ENCODE measurements at places on chromosomes 2 and 18. TPM values are rescaled to one million over a fixed set of nuclear protein-coding genes. Genes with fewer than 3 reads are reported as not detected.

The SCN9A gene
- not detected for total RNA-seq

The TAF1B gene
- 23.0 TPM for total RNA-seq

The ING5 gene
- 37.1 TPM for total RNA-seq

The FAM136A gene
- 115 TPM for total RNA-seq

The ST8SIA5 gene
- not detected for total RNA-seq

The TLX2 gene
- 0.12 TPM for total RNA-seq

The RAX gene
- total RNA-seq: not detected

The RUFY4 gene
- 1.6 TPM for total RNA-seq

The TFCP2L1 gene
- total RNA-seq: 0.06 TPM

DNA sequence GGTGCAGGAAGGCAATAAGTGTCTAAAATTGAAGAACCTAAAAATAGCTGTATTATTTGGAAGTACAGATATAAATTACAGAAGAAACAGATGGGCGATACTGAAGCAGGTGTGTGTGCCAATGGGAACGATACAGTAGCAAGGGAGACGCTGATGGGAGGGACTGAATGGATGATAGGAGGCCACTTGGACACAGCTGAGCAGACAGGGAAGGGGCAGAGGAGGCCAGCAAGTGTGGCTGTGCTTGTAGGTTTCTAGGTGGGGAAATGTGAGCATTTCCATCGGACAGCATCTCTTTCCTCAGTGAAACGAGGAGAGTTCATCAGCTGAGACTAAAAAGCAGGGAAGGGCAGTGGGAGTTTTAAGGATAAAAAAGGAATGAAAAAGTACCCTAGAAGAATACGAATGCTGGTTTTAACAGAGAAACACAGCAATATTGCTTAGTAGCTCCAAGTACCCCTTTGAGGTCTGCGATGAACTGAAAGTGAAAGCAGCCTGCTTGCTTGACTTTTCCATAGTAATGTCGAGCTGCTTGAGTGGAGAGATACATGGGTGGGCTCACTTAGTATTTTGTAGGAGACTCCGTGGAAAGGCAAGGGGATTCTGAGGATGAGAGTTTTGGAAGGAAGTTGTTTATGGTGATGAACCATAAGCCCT, 91.7 kb upstream of the EPC2 start:
- H3K4me3 ChIP-seq: no peak overlapping the region
- H3K36me3 ChIP-seq: no peaks in the 10 kb centered on the region
- DNase-seq: no peak
- H3K27me3 ChIP-seq: no peaks in the 10 kb centered on the region

GRCh38 chr2:33375054-33375453, 101.4 kb upstream of the RASGRP3 start:
- H3K4me1 ChIP-seq: no peaks in the 10 kb centered on the region
- H3K36me3 ChIP-seq: no peaks in the 10 kb centered on the region
- no peak overlapping the region for H3K27ac ChIP-seq
- DNase-seq: no peak
- H3K27me3 ChIP-seq: peaks cover 3% of the 10 kb centered on the region

GRCh38 chr2:201329409-201329808, 27.7 kb downstream of the FLACC1 start:
- H3K4me3 ChIP-seq: no peak overlapping the region
- no peak overlapping the region for H3K27ac ChIP-seq
- H3K36me3 ChIP-seq: peaks cover 20% of the 10 kb centered on the region
- no peaks in the 10 kb centered on the region for H3K4me1 ChIP-seq
- no peak for DNase-seq
- no peaks in the 10 kb centered on the region for H3K27me3 ChIP-seq

- no peaks in the 10 kb centered on the region for H3K36me3 ChIP-seq
- no peak overlapping the region for H3K27ac ChIP-seq
- H3K27me3 ChIP-seq: peaks cover 46% of the 10 kb centered on the region
- no peak overlapping the region for H3K4me3 ChIP-seq
- peaks cover 5% of the 10 kb centered on the region for H3K4me1 ChIP-seq
- no peak for DNase-seq
Measured at GRCh38 chr2:161596148-161596547, 28.1 kb upstream of the SLC4A10 start.

- peaks cover 2% of the 10 kb centered on the region for H3K36me3 ChIP-seq
- H3K27ac ChIP-seq: no peak overlapping the region
- H3K4me1 ChIP-seq: peaks cover 6% of the 10 kb centered on the region
- no peak overlapping the region for H3K4me3 ChIP-seq
- peaks cover 75% of the 10 kb centered on the region for H3K27me3 ChIP-seq
Measured at GRCh38 chr2:98348066-98348561, 1.9 kb downstream of the CNGA3 start.

GRCh38 chr18:54608028-54608642, 17.1 kb downstream of the DYNAP start:
- peaks cover 3% of the 10 kb centered on the region for H3K4me1 ChIP-seq
- H3K27ac ChIP-seq: no peak overlapping the region
- no peaks in the 10 kb centered on the region for H3K27me3 ChIP-seq

GRCh38 chr2:3174626-3175567, 202.7 kb downstream of the EIPR1 start:
- H3K36me3 ChIP-seq: peaks cover 22% of the 10 kb centered on the region
- no peak overlapping the region for H3K27ac ChIP-seq
- no peaks in the 10 kb centered on the region for H3K27me3 ChIP-seq
- DNase-seq: no peak

GRCh38 chr18:8882632-8883408, 177.5 kb downstream of the MTCL1 start:
- no peak for DNase-seq
- no peak overlapping the region for H3K27ac ChIP-seq
- H3K4me1 ChIP-seq: no peaks in the 10 kb centered on the region

GRCh38 chr2:46208766-46209165, 88.4 kb upstream of the EPAS1 start:
- H3K27ac ChIP-seq: no peak overlapping the region
- no peak overlapping the region for H3K4me3 ChIP-seq
- no peaks in the 10 kb centered on the region for H3K4me1 ChIP-seq
- H3K36me3 ChIP-seq: peaks cover 8% of the 10 kb centered on the region
- no peak for DNase-seq
- peaks cover 4% of the 10 kb centered on the region for H3K27me3 ChIP-seq

GRCh38 chr2:44392338-44392943, 30.7 kb downstream of the CAMKMT start:
- no peak overlapping the region for H3K27ac ChIP-seq
- peaks cover 11% of the 10 kb centered on the region for H3K4me1 ChIP-seq
- peak; percentile 35 for DNase-seq
- peaks cover 12% of the 10 kb centered on the region for H3K36me3 ChIP-seq

GRCh38 chr2:170101789-170102188, 76.2 kb upstream of the MYO3B start:
- no peaks in the 10 kb centered on the region for H3K36me3 ChIP-seq
- H3K27me3 ChIP-seq: peaks cover 18% of the 10 kb centered on the region
- no peak for DNase-seq
- H3K27ac ChIP-seq: no peak overlapping the region

DNA sequence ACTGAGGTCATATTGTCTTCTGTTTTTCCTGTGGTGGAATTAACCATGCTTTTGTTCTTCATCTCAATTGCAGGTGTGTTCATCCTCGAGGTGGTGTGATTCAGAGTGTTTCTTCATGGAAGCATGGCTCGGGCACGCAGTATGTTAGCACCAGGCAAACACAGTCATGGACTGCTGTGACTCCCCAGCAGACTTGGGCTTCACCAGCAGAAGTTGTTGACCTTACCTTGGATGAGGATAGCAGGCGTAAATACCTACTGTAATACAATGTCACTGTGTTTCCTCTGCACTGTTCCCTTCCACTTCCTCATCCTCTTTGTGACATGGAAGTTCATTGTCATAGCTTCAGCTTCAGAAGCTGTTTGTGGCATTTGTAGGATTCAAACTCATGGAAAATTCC, 158.7 kb downstream of the HAUS1 start:
- no peaks in the 10 kb centered on the region for H3K27me3 ChIP-seq
- H3K4me1 ChIP-seq: peaks cover 72% of the 10 kb centered on the region
- no peak overlapping the region for H3K27ac ChIP-seq
- no peak overlapping the region for H3K4me3 ChIP-seq
- no peak for DNase-seq

DNA sequence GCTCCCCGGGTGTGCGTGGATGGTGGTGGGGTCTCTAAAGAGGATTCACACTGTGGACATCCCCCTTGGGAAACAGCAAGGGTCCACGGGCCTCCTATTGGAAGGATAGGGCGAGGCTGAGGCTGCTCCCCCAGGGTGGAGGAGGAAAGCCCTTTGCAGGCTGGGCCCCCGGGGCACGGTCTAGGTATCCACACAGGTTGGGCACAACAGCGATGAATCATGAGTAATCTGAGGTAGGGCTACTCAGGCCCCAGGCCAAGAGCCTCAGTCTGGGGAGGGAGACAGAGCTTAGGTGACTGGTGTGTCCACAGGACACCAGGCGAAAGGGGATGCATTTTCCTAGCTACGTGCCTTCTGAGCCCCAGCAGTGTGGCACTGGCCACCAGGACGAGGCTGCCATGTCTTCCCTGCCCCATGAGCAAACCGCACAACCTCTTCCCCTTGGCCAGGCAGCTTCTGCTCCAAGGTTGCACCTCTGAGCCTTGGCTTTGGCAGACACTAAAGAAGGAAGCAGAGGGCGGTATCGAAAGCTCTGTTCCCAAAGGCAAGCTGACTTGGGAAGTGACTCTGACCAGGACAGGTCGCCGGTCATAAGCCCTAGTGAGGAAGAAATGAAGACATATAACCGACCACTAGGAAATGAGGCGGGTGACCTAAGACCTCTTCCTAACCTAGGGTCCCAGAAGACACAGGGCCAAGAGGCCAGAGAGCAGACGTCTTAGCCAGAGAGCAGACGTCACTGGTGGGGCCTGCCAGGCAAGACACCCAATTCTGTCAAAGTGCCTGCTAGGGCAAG, 14.6 kb upstream of the SEMA4C start:
- DNase-seq: no peak
- no peaks in the 10 kb centered on the region for H3K36me3 ChIP-seq
- no peaks in the 10 kb centered on the region for H3K4me1 ChIP-seq
- H3K4me3 ChIP-seq: no peak overlapping the region
- H3K27ac ChIP-seq: no peak overlapping the region
- H3K27me3 ChIP-seq: no peaks in the 10 kb centered on the region

- no peak overlapping the region for H3K27ac ChIP-seq
- H3K27me3 ChIP-seq: no peaks in the 10 kb centered on the region
- no peaks in the 10 kb centered on the region for H3K4me1 ChIP-seq
- H3K4me3 ChIP-seq: no peak overlapping the region
- DNase-seq: no peak
Measured at GRCh38 chr18:61869636-61870035, 23.2 kb downstream of the RNF152 start.

DNA sequence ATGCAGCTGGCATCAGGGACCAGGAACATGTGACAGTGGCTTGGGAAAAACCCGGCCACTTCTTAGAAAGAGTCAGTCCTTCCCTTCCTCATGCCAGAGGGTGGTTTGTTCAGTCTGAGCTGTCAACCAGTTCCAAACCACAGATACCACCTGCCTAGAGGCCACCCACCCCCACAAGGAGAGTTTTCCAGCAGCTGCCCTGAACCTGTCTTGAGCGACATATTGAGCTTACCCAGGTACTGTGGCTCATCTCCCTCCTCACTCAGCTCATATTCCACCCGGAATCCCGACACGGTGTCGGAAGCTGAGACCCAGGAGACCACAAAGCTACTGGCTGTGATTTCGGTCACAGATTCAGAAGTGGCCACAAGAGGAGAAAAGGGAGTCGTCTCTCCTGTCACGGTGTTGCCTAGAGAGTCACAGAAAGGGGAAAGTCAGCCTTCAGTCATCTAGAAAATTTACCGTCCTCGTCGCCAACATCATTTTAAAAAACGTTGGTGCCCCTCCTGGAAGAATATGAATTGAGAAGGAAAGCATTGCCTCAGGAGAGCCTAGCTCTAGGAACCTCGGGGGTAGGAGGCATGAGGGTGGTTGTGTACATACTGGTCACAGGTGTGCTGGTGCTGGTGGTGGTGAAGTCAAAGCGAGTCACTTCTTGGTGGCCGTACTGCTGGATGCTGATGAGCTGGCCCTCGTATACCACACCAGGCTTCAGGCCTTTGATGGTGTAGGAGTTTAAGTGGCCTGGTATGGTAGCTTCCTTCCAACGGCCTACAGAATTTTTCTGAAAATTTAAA, 26.3 kb downstream of the FN1 start:
- H3K4me1 ChIP-seq: peaks cover 18% of the 10 kb centered on the region
- DNase-seq: peak; percentile 57
- H3K4me3 ChIP-seq: peak overlapping the region; percentile 18
- H3K27ac ChIP-seq: no peak overlapping the region
- H3K27me3 ChIP-seq: peaks cover 39% of the 10 kb centered on the region
- no peaks in the 10 kb centered on the region for H3K36me3 ChIP-seq

GRCh38 chr2:157572725-157573124, 55.9 kb downstream of the ACVR1C start:
- H3K4me1 ChIP-seq: no peaks in the 10 kb centered on the region
- H3K36me3 ChIP-seq: no peaks in the 10 kb centered on the region
- no peak overlapping the region for H3K4me3 ChIP-seq
- no peaks in the 10 kb centered on the region for H3K27me3 ChIP-seq
- H3K27ac ChIP-seq: no peak overlapping the region

DNA sequence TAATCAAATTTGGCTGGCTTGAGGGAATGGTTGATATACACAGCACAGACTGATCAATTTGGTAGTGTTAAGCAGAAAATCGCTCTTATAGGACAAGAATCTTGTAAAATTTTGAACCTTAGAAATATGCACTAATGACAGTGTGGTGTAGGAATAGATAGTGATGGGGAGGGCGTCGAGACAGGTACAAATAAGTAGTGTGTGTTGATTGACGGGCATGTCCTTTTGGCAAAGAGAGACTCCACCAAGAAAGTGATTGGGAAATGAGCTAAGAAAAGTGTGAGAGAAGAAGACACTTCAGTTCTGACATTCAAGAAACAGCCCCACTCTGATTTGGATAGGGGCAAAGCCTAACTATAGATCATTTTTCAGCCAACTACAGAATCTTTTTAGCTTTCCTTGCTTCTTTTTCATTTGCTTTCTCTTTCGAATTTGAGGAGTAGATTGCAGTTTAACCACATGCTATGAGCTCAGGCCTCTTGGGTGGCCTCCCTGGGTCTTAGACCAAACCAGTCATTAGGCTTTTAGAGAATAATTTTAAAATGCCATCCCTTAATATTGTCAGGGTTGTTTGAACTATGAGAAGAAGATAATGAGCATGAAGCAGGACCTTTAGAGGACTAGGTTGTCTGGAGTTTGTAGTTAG, 127.1 kb downstream of the CERS6 start:
- peaks cover 42% of the 10 kb centered on the region for H3K36me3 ChIP-seq
- H3K4me1 ChIP-seq: peaks cover 49% of the 10 kb centered on the region
- DNase-seq: no peak
- no peak overlapping the region for H3K4me3 ChIP-seq
- no peaks in the 10 kb centered on the region for H3K27me3 ChIP-seq

DNA sequence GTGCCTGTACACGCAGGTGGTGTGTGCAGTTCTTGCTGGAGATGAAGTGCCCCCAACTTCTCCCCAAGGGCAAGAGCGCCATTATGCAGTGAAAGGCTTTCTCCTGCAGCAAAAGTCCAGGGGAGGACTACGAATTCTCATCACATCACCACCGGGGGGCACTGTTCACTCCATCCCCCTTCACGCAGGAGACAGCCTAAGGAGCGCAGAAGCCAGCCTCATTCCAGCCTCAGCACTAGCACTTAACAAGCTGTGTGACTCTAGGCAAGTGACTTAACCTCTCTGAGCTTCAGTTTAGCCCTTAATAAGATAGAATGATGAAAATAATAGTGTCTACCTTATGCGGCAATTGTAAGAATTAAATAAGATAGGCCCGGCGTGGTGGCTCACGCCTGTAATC, 32.3 kb downstream of the DNMT3A start:
- H3K36me3 ChIP-seq: peaks cover 77% of the 10 kb centered on the region
- peaks cover 77% of the 10 kb centered on the region for H3K4me1 ChIP-seq
- H3K27ac ChIP-seq: peak overlapping the region; percentile 39
- H3K4me3 ChIP-seq: peak overlapping the region; percentile 51

GRCh38 chr2:46540496-46541331, 61.3 kb downstream of the TMEM247 start:
- no peak overlapping the region for H3K27ac ChIP-seq
- H3K4me3 ChIP-seq: peak overlapping the region; percentile 87
- peaks cover 4% of the 10 kb centered on the region for H3K36me3 ChIP-seq
- no peaks in the 10 kb centered on the region for H3K27me3 ChIP-seq

Measured in activated naive CD8-positive, alpha-beta T cell treated with anti-CD3 and anti-CD28 coated beads for 36 hours (primary cell).